ENCODE measurements at places on chromosomes 6 and 20.

DNA sequence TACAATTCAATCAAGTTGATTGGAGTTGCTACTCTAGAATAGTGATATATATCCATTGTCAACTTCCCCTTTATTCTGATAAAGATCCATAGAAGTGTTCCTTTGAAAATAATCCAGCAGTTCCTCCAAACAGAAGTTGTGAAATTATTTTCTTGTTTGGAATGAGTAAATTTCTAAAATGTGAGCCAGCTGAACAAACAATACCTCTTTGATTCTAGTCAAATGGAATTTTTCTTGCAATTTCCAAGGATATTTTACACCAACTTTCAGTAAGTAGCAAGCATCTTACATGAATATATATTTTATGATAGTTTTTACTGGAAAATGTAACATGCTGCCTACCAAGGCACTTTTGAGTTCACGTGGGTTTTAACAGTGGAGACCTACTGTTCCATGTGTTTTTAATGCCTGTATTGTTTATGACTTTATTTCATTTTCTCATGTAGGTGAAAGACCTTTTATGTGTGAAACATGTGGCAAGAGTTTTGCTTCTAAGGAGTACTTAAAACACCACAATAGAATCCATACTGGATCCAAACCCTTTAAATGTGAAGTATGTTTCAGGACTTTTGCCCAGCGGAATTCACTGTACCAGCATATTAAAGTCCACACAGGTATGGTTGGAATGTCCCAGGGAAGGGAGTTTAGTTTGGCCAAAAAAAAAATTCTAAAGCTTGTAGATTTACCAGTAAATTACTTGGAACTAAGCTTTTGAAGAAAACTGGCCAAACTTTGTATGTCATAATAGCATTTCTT lies 6.5 kb downstream of the GZF1 start:
- no peak for DNase-seq

DNA sequence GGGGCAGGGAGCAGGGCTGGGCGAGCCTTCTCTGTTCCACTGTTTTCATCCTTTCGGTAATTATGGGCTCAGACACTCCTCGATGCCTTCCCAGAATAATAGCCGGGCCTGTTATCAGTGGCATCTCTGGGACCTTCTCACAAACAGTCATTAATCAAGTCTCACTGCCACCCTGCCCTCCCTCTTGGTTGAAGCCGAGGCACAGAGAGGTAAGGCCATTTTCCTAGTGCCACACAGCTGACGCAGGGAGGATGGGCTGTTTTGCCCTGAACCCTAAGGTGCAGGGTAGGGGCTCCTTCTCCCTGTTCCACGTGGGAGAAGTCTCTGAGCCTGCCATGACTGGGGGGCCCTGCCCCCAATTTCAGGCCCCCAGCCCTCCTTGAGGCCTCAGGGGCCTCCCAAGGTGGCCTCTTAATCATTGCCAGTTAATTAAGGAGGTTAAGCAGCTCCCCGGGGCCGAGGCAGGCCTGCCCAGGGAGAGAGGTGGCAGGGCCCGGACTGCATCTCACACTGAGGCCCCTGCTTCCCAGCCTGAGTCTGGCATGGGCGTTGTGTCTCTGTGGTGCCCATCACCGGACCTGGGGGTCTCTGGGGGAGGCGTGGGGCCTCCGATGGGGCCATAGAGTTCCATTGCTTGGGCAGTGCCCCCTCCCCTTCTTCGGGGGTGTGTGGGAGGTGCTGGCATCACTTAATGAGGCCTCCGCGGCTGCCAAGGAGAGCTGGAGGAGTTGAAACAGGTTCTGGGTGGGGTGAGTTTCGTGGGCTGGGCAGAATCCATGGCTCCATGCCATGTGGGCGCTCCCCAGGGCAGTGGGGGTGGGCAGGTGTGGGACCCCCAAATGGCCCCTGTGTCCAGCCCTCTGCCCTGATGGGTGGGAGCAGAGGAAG lies 42.9 kb downstream of the CEBPB start:
- DNase-seq, result no peak

- DNase-seq, result no peak
Observed at GRCh38 chr20:35630636-35631035, 15.0 kb downstream of the SPAG4 start.

GRCh38 chr6:3725145-3726047 lies 26.1 kb downstream of the PXDC1 start:
- no peak for DNase-seq

- DNase-seq, result no peak
Observed at GRCh38 chr20:6769903-6770785, 2.7 kb downstream of the BMP2 start.

DNA sequence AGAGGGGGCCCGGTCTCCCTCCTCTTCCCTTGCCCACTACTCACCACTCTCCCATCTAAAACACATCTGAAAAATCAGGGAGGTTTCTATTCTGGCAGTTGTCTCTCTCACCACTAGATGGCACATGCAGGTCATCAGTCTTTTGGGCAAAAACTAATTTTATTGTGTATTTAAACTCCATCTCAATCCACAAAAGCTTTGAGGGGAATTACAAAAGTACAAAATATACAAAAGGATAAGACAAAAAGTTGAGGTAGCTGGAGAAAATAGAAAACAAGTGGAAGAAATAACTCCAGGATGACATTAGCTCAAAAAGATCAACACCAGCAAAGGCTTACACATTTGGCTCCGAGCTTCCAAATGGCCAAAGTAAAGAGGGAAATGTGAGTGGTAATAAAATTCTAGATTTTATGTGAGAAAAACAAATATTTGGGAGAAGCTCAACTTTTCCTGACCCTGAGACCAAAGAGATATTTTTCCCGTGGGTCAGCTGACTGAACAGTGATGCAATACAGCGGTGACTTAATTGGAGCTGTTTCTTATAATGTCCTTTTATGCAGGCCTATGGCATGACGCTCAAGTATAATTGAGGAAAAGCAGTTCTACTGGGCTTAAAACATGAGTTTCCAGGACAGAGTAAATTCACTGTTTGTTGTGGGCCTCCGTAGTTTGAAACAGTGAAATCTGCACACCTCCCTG lies 79.8 kb upstream of the CHD6 start:
- peak; percentile 21 for DNase-seq

- no peak for DNase-seq
Observed at GRCh38 chr20:57400821-57401564, 9.8 kb downstream of the RBM38 start.

GRCh38 chr6:149046164-149046821 lies 271.2 kb upstream of the TAB2 start:
- DNase-seq, result no peak

- no peak for DNase-seq
Observed at GRCh38 chr6:132927713-132928112, 113.3 kb downstream of the RPS12 start.

GRCh38 chr6:76397966-76398365 lies 325.5 kb upstream of the IMPG1 start:
- no peak for DNase-seq

- DNase-seq, result no peak
Observed at GRCh38 chr6:25434921-25435320, 155.7 kb downstream of the CARMIL1 start.

GRCh38 chr6:1864496-1864895 lies 254.8 kb downstream of the FOXC1 start:
- no peak for DNase-seq

DNA sequence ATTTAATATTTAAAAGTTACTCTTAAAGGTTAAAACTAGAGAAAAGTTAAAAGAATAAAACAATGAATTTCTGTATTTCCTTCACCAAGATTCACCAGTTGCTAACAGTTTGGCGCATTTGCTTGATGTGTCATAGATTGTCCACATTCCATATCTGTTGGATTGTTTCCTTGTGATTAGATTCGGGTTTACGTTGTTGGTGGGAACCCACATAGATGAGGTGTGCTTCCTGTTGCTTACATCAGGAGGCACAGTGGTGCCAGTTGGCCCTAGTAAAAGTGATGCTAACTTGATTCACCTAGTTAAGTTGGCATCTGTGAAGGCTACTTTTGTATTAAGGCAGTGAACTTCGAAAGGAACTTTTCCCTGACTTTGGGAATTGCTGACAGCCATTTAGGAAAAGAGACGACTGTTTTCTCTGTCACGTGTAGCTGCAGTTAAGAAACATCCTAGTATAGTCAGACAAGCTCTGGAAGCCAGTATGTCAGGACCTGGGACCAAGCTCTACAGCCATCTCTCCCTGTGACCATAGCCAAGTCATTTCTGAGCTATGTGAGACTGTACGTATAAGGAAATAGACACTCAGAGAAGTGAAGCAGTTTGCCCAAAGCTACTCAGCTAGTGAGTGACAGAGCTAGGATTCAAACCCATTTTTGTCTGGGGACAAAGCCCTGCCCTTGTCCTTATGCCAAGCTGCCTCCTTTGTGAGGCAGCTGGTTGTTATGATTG lies 49.0 kb downstream of the PPARD start:
- peak; percentile 18 for DNase-seq

DNA sequence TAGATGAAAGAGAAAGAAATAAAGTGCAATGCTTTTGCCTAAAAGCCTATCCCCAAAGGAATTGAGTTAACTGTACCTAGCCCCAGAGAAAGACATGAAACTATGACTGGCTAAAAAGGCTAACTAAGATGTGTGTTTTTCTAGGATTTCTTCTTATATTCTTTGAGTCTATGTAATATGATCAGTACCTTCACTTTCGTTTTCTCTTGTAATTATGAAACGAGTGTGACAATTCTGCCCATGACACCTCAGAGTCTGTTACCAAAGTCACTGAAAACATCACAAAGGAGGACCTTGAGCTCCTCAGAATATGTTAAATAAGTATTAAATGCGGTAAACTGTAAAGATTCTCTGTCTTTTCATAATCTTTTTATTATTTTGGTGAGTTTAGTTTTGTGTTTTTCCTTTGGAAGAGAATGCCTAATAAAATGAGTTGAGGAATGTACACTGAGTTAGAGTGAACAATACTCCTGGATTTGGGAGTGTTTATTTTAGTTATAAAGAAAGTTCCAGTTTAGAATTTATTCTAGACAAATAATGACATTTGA lies 141.3 kb downstream of the FUT9 start:
- no peak for DNase-seq

- no peak for DNase-seq
Observed at GRCh38 chr20:23147964-23148730, 62.0 kb upstream of the CD93 start.

Measured in central memory CD4-positive, alpha-beta T cell (primary cell).